ENCODE measurements at places on chromosomes 2 and 18. TPM values are rescaled to one million over a fixed set of nuclear protein-coding genes. Genes with fewer than 3 reads are reported as not detected.

- no peak for DNase-seq
Observed at GRCh38 chr2:104402825-104403224, 451.1 kb upstream of the POU3F3 start.

DNA sequence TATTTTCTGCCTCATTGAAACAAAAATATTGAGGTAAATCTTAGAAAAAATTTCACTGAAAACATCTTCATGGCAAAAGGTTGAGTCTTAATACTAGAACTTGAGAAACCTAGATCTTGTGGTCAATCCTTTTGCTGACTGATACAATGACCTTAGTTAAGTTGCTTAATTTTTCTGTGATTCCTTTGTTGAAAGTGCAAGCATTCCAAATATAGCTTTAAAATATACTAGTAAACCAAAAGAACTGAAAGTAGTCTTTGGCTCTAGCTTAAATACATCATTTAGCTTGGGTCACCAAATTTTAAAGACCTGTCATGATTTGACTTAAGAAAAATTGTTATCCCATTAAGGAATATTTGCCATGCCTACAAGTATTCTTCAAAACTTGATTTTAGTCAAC, 16.7 kb downstream of the BMP10 start:
- DNase-seq = no peak

DNA sequence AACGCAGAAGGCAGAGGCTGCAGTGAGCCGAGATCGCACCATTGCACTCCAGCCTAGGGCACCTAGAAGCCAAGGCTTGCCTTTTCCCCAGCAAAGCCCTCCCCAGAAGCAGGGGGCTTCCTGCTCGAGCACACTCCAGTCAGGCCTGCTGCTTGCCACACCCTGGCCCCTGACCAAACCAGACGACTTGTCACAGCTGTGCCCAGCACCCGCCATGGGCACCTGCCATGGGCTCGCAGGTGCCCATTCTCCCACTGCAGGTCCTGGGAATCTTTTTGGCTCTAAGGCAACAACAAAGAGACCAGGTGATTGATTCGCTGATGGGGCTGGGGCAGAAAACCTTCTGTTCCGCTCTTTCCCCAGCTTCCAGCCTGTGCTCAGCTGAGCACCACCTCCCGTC, 4.9 kb downstream of the KCNK3 start:
- no peak for DNase-seq

- DNase-seq = no peak
Observed at GRCh38 chr2:66781804-66782203, 346.9 kb downstream of the MEIS1 start.

- DNase-seq = no peak
Observed at GRCh38 chr2:16494836-16495508, 170.7 kb downstream of the CYRIA start.

DNA sequence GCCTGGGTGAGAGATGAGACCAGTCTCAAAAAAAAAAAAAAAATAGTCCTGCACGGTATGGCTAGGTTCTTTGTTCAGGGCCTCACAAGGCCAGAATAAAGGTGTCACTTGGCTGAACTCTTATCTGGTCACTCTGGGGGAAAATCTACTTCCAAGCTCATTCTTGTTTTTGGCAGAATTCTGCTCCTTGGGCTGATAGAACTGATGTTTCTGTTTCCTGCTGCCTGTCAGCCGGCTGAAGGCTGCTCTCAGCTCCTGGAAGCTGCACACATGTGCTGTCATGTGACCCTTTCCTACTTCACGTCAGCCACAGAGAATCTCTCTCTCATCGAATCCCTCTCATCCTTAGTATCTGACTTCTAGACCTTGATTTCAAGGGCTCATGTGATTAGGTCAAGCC, 10.4 kb downstream of the CSRNP3 start:
- no peak for DNase-seq

DNA sequence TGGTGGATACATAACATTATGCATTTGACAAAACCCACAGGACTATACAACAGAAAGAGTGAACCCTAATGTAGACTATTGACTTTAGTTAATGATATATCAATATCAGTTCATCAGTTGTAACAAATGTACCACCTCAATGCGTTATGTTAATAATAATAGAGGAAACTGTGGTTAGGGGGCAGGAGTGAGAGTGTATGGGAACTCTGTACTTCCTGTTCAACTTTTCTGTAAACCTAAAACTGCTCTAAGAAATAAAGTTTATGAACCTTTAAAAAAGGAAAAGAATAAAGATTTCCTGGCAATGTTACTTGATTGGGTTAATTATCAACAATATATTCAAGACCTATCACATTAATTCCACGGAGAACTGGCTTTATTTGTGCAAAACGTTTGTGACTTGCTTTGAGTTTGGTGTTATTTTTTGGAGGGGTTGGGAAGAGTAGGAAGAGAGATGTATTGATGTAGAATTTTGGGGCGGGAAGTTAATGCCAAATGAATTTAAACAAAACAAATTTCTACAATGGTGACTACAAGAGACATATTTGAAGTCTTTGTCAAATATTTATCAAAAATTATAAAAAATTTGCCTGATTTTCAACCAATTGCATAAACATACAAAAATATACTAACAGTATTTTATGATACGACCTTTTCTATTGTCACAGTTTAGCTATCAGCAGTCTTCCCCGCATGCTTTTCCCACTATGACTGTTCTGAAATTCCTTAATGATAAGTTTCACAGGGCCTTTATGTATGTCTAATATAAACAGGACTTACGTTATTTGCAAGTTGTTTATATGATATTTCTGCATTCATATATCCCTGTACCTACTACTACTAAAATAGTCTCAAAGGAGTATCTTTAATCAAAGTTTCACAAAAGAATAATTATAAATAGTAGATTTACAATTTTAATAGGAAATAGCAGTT, 2.1 kb upstream of the RTN4 start:
- no peak for DNase-seq

- no peak for DNase-seq
Observed at GRCh38 chr2:64853306-64853705, 135.9 kb upstream of the SLC1A4 start.

The RASGRP3 gene
- 9.9 TPM for total RNA-seq

The FRZB gene
- 11.8 TPM for total RNA-seq

The PUS10 gene
- total RNA-seq = 7.5 TPM
